Naive B cell (primary cell): ENCODE measurements at places on chromosomes 16 and 17.

GRCh38 chr16:74623214-74623838 lies 16.4 kb upstream of the GLG1 start:
- DNase-seq, result peak; percentile 17
- H3K27ac ChIP-seq, result peak overlapping the region; percentile 59
- no peak overlapping the region for H3K4me3 ChIP-seq
- H3K27me3 ChIP-seq, result no peaks in the 10 kb centered on the region

DNA sequence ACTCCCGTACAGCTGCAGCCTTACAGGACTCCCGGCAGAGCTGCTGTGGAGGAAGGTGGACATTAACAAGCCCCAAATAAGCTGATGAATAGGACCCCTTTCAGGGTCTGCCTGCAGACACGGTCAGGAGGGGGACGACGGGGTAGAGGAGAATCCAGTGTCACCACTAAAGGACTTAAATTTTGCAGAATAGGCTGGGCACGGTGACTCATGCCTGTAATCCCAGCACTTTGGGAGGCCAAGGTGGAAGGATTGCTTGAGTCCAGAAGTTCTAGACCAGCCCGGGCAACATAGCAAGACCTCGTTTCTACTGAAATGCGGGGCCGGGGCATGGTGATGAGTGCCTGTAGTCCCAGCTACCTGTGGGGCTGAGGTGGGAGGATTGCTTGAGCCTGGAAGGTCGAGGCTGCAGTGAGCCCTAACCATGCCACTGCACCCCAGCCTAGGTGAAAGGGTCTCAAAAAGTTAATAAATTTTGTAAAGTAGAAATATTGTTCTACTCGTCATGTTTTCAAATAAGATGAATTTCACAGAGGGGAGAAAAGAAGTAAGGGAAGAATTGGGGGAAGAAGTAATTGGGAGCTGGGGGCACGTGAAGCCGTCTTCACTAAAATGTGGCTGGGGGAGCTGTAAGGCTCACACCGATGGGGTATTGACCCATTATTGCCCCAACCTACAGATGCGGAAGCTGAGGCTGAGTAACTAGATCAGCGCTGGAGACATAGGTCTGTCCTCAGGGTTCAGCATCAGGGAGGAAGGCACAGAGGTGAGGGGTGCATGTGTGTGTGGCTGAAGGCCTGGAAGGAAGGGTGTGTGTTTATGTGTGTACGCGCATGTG lies 4.7 kb downstream of the LITAFD start:
- no peak overlapping the region for H3K4me3 ChIP-seq
- no peak for DNase-seq
- peak overlapping the region; percentile 27 for H3K27ac ChIP-seq
- H3K27me3 ChIP-seq, result peaks cover 8% of the 10 kb centered on the region
- H3K36me3 ChIP-seq, result peaks cover 5% of the 10 kb centered on the region
- H3K4me1 ChIP-seq, result peaks cover 42% of the 10 kb centered on the region

- no peaks in the 10 kb centered on the region for H3K4me1 ChIP-seq
- no peaks in the 10 kb centered on the region for H3K36me3 ChIP-seq
- no peak for DNase-seq
- H3K27me3 ChIP-seq, result peaks cover 9% of the 10 kb centered on the region
- peak overlapping the region; percentile 77 for H3K27ac ChIP-seq
- no peak overlapping the region for H3K4me3 ChIP-seq
Measured at GRCh38 chr16:82748026-82748425, 121.3 kb downstream of the CDH13 start.

- H3K4me1 ChIP-seq, result peaks cover 2% of the 10 kb centered on the region
- H3K4me3 ChIP-seq, result no peak overlapping the region
- H3K27me3 ChIP-seq, result no peaks in the 10 kb centered on the region
- DNase-seq, result no peak
- no peaks in the 10 kb centered on the region for H3K36me3 ChIP-seq
Measured at GRCh38 chr17:17603178-17603894, 11.8 kb upstream of the PEMT start.

DNA sequence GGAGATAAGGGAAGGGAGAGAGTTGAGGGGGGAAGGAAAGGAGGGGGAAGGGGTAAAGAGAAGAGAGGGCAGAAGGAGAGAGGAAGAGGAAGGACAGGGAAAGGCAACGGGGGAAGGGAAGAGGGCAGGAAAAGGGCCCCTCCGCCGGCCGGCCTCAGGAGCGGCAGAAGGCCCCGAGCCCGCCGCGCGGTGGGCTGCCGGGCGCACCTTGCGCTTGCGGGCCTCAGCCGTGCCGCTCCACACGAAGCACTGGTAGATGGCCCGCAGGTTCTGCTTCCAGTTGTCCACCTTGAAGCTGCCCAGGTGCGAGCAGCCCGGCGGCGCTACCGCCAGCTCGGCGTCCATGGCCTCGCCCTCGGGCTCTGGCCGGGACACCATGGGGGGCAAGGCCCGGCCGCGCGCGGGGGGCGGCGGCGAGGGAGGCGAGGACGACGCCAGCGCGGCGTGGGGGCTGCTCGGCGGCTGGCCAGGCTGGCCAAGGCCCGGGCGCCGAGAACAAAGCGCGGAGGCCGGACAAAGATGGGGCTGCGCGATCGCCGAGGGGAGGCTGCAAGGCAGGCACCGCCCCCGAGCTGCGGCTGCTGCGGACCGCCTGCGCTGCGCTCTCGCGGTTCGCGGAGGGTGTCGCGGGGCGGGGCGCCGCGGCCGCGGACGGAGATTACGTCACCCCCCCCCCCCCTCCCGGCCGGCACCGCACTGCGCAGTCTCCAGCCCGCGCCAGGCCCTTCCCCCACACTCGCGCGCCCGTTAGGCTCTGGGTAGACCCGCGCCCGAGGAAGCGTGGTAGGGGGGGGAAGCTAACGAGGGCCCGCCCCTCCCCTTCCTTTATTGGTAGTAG lies at the start of gene USP22:
Gene USP22 (minus strand): TSS at position 554 of the 838 bp plus-strand sequence. CDS start 176 bp downstream, at position 378.
- H3K4me1 ChIP-seq, result peaks cover 44% of the 10 kb centered on the region
- peak within 1 kb of the TSS; percentile 98 for H3K27ac ChIP-seq
- peak within 1 kb of the TSS; percentile 97 for H3K4me3 ChIP-seq
- H3K27me3 ChIP-seq, result no peaks in the 10 kb centered on the region
- no peaks in the 10 kb centered on the region for H3K36me3 ChIP-seq

GRCh38 chr17:2435862-2436261 lies 35.0 kb upstream of the MNT start:
- no peak overlapping the region for H3K27ac ChIP-seq
- no peak for DNase-seq
- H3K4me1 ChIP-seq, result peaks cover 5% of the 10 kb centered on the region
- H3K36me3 ChIP-seq, result peaks cover 18% of the 10 kb centered on the region
- no peaks in the 10 kb centered on the region for H3K27me3 ChIP-seq
- H3K4me3 ChIP-seq, result no peak overlapping the region

DNA sequence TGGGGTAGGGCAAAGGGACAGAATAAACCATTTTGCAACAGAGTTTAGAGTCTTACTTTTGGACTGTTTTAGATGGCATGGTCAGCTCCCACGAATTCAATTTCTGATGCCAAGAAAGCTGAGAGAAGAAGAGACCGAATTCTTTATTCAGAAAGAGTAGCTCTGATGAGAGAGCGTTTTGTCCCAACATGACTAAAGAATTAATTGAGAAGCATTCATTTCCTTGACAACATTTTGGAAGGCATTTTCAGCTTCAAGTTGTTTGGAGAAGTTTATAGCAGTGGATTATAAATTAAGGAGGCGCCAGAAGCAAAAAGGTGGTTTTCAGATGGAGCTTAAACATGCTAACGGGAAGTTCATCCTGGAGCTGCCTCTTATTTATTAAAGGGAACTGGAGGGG lies 12.2 kb downstream of the GAN start:
- H3K36me3 ChIP-seq, result peaks cover 8% of the 10 kb centered on the region
- no peak overlapping the region for H3K4me3 ChIP-seq
- no peaks in the 10 kb centered on the region for H3K27me3 ChIP-seq
- DNase-seq, result no peak
- H3K27ac ChIP-seq, result no peak overlapping the region
- peaks cover 7% of the 10 kb centered on the region for H3K4me1 ChIP-seq

- H3K4me3 ChIP-seq, result no peak overlapping the region
- H3K4me1 ChIP-seq, result no peaks in the 10 kb centered on the region
- H3K27me3 ChIP-seq, result peaks cover 15% of the 10 kb centered on the region
Measured at GRCh38 chr16:86270696-86271095, 239.6 kb upstream of the FOXF1 start.

DNA sequence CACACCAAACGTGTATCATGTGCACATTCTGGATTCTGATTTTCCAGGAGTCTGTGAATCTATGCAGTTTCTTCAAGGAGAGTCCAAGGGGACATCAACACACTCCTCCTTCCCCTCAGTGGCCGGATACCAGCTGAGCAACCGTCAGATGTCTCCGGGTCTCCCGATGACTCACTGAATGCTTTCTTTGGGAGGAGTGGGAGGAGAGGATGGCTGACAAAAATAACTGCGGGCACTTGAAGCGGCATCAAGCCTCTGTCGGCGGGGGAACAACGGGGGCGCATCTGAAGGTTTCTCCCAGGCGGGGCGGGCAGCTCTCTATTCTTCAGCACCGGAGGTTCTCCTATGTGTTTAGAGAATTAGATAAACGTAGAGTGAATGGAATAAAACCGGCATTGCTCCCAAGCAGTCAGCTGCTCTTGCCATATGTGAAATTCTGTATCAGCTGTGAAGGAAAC lies 24.6 kb upstream of the LRRC75A start:
- H3K27ac ChIP-seq, result no peak overlapping the region
- no peak overlapping the region for H3K4me3 ChIP-seq
- peaks cover 9% of the 10 kb centered on the region for H3K4me1 ChIP-seq
- H3K27me3 ChIP-seq, result peaks cover 33% of the 10 kb centered on the region

DNA sequence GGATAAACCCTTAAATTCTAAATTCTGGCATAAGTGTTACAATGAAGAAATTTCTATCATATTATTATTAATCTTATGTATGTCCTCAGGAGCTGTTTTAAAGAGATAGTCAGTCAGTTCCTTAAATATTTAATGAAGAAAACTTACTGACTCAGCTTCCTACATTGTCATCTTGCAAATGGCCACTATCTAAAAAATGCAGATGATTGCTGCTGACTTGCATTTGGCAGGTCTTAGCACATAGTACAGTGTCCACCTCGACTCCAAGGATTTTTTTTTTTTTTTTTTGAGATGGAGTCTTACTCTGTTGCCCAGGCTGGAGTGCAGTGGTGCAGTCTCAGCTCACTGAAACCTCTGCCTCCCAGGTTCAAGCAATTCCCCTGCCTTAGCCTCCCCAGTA lies 55.1 kb upstream of the CORO6 start:
- H3K4me3 ChIP-seq, result no peak overlapping the region
- no peaks in the 10 kb centered on the region for H3K36me3 ChIP-seq
- peak overlapping the region; percentile 42 for H3K27ac ChIP-seq
- H3K27me3 ChIP-seq, result no peaks in the 10 kb centered on the region

- H3K27ac ChIP-seq, result no peak overlapping the region
- no peak for DNase-seq
- H3K4me3 ChIP-seq, result no peak overlapping the region
- peaks cover 53% of the 10 kb centered on the region for H3K4me1 ChIP-seq
Measured at GRCh38 chr17:17104036-17104435, 61.8 kb downstream of the MPRIP start.

- H3K27me3 ChIP-seq, result no peaks in the 10 kb centered on the region
- H3K36me3 ChIP-seq, result no peaks in the 10 kb centered on the region
- no peak overlapping the region for H3K4me3 ChIP-seq
Measured at GRCh38 chr16:63774302-63774701, 1347.6 kb downstream of the CDH11 start.

DNA sequence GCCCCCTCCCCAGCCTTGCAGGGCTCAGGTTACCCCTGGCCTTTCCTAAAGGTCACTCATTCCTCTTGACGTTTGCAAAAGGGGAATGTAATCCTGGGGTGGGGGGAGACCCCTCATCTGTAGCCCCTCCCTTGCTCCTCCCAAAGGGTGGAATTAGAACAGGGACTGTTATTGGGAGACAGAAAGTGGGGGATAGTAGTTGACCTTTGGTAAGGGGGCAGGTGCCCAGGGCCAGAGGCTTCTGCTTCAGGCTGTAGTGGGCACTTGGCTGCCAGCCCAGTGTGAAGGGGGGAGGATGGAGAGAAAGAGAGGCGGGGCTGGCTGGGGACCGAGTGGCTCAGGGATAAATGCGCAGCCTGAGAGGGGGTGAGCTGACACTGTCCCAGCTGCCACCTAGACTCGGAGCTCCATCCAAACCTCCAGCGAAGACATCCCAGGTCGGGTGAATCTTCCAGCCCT lies at the start of gene ENO3:
Gene ENO3 (plus strand): TSS at position 374 of the 459 bp plus-strand sequence. CDS start 711 bp downstream, outside the sequence.
- H3K4me3 ChIP-seq, result peak within 1 kb of the TSS; percentile 81
- DNase-seq, result no peak
- peaks cover 8% of the 10 kb centered on the region for H3K36me3 ChIP-seq

DNA sequence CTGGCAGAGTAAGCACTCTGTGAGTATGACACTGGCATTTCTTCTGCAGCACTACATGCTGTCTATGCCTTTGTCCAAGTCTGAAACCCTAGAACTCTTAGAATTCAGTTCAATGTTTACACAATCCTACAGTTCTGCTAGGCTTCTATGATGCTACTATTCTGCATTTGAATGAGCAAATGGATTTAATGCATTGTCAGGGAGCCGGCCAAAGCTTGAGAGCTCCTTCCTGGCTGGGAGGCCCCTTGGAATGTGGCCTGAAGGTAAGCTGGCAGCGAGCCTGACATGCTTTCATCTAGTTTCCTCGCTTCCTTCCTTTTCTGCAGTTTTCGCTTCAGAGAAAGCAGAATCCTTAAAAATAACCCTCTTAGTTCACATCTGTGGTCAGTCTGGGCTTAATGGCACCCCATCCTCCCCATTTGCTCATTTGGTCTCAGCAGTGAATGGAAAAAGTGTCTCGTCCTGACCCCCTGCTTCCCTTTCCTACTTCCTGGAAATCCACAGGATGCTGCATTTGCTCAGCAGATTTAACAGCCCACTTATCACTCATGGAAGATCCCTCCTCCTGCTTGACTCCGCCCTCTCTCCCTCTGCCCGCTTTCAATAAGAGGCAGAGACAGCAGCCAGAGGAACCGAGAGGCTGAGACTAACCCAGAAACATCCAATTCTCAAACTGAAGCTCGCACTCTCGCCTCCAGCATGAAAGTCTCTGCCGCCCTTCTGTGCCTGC lies at the start of gene CCL2:
Gene CCL2 (plus strand): TSS at position 635 of the 730 bp plus-strand sequence. CDS start 65 bp downstream, at position 700.
- DNase-seq, result no peak
- H3K27ac ChIP-seq, result no peak within 1 kb of the TSS
- H3K27me3 ChIP-seq, result peaks cover 55% of the 10 kb centered on the region
- H3K4me3 ChIP-seq, result no peak within 1 kb of the TSS
- H3K36me3 ChIP-seq, result no peaks in the 10 kb centered on the region
- H3K4me1 ChIP-seq, result peaks cover 20% of the 10 kb centered on the region

- DNase-seq, result no peak
- no peak overlapping the region for H3K4me3 ChIP-seq
- no peak overlapping the region for H3K27ac ChIP-seq
- H3K4me1 ChIP-seq, result no peaks in the 10 kb centered on the region
Measured at GRCh38 chr16:84905965-84906460, 86.2 kb downstream of the CRISPLD2 start.
